ENCODE measurements at places on chromosomes 4 and X.
A peak's percentile ranks its signal among the peaks of the same experiment; 100 is the strongest.

DNA sequence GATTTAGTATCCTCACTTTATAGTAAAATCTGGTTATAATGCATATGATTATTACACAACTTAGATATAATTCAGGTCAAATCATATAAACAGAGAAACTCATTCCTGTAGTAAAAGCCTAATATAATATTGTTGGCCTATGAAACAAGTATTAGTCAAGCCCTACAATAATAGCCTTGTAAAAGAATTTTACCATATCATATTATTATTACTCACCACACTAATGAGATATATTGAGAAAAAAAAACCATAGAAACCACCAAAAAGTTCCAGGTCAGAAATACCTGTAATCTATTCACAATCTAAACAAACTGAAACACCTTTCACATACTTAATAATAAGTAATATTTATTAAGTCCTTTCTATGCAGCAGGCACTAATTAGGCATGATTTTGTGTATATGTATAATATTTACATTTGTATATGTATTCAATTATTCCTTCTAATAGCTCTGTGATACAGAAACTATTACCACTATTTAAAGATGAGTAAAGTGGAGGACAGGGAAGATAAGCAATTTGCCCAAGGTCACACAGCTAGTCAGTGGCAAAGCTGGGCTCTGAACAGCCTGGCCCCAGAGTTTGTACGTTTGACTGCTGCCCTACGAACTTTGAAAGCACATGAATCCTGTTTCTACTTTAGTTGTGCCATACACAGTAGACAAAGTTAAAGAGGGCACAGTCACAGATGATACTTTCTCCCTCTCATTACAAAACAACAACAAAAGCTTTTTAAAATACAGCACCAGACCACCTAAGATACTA, 9.0 kb downstream of the ZNF827 start:
- DNase-seq: no peak

GRCh38 chrX:131874300-131874699, 148.8 kb upstream of the STK26 start:
- DNase-seq: no peak

- peak; percentile 1 for DNase-seq
Measured at GRCh38 chrX:87583679-87584078, 66.1 kb downstream of the KLHL4 start.

DNA sequence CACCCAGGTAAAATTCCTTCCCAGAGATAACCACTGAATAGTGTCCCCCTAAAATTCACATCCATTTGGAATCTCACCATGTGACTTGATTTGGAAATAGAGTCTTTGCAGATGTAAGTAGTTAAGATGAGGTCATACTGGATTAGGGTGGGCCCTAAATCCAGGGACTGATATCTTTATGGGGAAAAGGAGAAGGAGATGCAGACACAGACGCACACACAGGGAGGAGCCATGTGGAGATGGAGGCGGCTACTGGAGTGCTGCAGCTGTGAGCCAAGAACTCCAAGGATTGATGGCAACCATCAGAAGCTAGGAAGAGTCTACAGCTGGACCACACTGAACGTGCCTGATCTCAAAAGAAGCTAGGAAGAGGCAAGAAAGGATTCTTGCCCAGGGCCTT, 96.6 kb upstream of the SRD5A3 start:
- no peak for DNase-seq

GRCh38 chr4:70948665-70949260, 44.7 kb upstream of the DCK start:
- DNase-seq: peak; percentile 21

GRCh38 chrX:140164391-140164790, 199.1 kb upstream of the CXorf66 start:
- DNase-seq: no peak

GRCh38 chrX:101931136-101931487, 715 bp downstream of the ZMAT1 start:
- no peak for DNase-seq

DNA sequence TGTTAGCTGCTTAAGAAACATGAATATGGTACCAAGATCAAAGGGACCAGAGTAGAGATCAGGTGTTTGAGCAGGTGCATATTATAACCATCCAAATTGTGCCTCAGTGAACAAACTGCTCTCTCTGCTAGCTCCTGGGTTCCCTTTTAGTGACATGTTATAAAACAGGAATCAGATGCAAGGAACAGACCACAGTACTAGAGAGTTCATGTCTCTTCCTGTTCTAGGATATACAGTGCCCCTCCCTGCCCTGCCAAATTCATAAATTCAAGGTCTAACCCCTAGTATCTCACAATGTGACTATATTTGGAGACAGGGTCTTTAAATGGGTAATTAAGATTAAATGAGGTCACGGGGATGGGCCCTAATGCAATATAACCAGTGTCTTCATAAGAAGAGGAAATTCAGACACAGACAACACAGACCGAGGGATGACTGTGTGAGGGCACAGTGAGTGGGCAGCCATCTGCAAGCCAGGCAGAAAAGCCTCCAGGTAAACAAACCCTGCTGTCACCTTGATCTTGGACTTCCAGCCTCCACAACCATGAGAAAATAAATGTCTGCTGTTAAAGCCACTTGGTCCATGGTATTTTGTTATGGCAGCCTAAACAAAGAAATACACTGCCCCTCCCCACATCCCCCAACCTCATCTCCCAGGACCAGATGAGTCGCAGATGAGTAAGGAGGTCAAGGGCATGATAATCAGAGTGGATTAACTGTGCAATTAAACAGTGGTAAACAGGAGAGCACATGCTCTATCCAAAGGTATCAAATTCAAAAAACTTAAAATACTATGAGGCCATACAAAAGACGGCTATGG, 82.5 kb downstream of the RBM47 start:
- DNase-seq: no peak

- peak; percentile 29 for DNase-seq
Measured at GRCh38 chr4:74364652-74365491, at the start of gene EREG. Gene EREG, plus strand, starts transcription at chr4:74365145. Its CDS starts 164 bp downstream, at chr4:74365309.

DNA sequence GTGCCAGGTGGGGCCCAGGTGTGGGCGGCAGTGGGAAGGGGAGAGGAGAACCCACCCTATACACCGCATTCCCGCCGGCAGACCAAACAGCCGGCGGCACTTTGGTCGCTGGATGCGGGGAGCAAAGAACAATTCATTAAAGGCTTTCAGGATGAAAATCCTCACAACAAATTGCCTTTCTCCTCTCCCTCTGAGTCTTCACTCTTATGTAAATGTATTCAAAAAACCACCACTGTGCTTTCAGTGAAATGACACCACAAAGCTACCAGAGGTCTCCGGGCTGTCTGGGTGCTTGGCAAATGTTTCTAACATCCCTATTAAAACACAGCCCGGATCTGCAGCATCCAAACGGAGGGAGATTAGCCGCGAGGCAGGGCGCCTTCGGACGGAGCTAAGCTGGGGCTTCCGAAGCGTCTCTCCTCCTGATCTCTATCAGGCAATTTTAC, 171.8 kb upstream of the TBL1X start:
- DNase-seq: no peak

DNA sequence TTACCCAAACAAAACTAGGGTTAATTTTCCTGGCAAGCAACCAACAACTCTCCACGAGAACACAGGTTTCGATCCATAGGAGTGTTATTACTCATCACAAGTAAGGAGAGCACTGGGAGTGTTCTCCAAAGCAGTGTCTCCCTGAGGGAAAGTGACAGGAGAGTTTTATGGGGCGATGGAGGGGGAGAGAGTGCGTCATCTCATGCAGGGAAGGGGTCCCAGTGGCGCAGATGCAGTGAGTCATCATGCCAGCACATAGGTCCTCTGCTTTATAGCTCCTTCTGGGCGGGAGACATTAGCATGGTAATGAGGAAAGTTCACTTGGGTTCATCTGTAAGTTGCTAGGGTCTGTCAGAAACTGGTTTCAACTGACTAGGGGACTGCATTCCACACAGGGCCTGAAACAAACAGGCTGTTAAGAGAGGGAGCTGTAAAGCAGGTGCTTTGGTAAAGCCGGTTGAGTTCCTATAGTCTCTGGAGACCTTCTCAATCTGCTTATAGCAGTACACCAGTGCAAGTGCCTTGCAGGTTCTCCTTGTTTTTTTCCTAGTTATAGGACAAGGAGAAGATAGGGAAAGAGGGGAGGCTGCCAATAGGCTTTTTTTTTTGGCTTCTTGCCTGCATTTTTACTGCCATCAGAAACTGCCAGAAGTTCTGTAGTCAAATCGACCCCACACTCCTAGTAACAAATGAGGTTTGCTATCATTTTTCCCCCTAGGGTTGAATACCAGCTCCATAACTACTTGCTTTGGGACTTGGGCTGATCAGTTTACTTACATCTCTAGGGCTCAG, 12.8 kb upstream of the BOD1L1 start:
- no peak for DNase-seq

DNA sequence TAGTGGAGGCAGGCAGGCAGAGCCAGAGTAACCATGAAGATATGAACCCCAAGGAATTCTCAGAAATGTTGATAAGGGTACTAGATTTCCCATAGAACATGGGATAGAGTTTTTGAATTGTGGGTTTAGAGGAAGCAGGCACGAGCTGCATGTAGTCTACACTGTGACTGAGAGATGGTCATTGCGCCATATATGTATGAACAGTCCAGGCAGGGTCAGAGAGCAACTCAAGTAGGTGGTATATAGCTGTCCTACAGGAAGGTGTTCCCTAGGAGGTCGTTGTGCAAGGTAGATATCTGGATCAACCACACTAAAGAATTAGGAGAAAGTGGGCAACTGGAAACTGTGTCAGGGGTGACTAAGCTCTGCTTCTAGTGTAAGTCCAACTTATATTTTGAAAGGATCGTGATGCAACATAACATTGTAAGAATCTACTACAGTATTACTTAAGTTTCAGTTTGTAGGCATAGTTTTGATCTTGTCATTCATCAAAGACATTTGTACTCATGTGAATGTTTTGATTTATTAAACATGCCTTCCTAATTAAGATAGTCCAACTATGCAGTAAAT, 94.6 kb downstream of the HPGD start:
- DNase-seq: no peak

GRCh38 chr4:183838987-183839712, 66.0 kb upstream of the STOX2 start:
- peak; percentile 9 for DNase-seq

DNA sequence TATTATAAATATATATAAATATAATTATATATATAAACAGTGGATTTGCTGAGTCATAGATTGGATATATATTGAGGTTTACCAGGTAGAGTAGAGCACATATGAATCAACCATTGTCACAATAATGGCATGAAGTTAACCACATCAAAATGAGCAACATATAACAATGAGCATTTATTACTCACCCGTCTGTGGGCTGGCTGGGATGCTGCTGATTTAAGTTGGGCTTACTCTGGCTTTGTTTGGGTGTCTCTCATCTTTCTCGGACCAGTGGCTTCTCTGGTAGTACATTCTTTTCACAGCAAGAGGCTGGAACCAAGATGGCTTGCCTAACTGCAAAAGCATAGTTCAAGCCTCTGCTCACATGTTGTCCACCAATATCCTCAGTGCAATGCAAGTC, 111.7 kb upstream of the TAPT1 start:
- DNase-seq: no peak

- no peak for DNase-seq
Measured at GRCh38 chr4:95367824-95368223, 180.9 kb downstream of the UNC5C start.

DNA sequence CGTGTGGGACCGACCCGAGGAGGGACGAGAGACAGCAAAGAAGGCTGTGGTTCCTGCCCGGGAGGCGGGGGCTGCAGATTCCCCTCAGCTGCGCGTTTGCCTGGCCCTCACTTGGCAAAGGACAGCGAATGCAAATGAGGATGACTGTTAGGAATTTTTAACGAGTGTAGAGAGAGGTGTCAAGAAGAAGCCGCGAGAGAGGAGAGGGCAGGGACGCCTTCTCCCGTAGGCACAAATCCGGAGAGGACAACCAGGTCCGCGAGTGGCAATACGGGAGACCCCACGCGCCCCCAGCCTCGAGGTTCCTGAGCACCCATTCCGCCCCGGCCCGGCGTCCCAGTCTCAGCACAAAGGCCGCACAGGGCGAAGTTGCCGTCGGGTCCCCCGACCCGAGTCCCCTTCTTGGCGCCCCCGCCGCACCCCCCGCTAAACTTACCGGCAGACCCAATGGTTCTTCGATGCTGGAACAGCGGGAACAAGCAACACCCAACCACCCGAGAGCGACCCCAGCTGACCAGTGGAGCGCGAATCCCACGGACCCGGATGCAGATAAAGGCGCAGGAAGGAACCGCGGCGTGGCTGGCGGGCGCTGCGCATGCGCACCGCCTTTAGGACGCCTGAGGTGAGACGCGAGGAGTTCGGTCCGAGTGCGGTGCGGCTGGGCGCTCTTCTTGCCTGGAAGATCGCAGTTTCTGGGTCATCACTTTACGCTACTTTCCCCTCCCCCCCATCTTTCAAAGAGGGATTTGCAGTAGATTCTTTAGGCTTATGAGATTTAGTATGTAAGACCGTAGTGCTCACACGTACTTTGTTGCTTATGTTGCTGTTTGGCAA, at the start of gene GNPDA2:
GNPDA2 (minus strand) TSS at position 519 of the 834 bp plus-strand sequence. CDS start 4,349 bp downstream, outside the sequence.
- peak; percentile 92 for DNase-seq

DNA sequence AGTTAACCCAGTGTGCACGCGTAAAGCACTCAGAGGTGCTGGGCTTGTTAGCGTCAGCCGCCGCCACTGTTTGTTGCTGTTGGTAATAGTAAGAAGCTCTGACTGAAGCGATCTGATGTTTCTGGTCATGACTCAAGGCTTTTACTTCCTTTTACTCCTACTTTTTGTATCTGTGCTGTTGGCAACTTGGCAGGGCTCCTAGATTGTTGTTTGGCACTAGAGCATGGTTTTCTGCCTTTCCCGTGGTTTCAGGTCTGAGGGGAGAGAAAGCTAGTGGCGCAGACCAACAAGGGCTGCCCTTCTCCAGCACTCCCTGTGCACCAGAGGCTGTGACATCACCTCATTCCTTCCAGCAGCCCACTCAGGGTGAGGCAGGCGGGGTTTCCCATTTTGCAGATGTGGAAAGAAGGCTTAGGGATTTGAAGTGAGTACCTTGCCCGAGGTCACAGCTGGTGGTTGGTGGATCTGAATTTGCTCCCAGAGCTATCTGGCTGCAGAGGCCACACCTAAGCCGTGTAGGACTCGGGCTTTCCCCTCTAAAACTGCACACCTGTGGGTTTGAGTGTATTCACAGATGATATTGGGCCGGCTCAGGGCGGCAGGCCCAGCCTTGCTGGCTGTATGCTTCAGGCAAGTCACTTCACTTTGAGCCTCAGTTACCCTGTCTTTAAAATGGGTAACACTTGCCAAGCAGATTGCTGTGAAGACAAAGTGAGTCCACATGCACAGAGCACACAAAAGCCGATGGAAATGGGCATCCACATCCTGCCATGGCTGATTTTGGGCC, 51.2 kb upstream of the TADA2B start:
- DNase-seq: no peak

DNA sequence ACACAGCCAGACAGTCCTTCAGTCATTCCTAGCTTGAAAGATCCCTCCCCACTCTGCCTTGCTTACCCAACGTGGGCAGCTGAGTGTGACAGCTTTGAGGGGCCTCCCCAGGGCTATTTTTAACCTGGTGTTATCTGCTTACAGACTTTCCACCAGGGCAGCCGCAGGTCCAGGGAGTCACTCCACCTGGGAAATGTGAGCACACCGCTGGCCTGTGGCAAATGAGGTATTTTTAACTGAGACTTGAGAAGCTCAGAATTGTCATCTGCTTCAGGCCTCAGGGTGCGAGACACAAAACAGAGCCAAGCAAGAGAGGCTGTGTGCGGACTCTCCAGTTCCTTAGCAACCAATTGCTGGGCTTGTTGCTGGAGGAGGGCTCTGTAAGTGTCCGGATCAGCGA, 13.0 kb downstream of the CORIN start:
- no peak for DNase-seq

GRCh38 chr4:138790706-138791340, 224.8 kb upstream of the NOCT start:
- no peak for DNase-seq

- DNase-seq: no peak
Measured at GRCh38 chrX:41066391-41066790, 18.9 kb upstream of the USP9X start.

GRCh38 chrX:25442499-25442898, 426.7 kb upstream of the ARX start:
- no peak for DNase-seq

Data from GM12865 (cell line).